ENCODE measurements at places on chromosomes 12 and 14.

GRCh38 chr14:63562405-63562804 lies 19.2 kb upstream of the PPP2R5E start:
- no peak for DNase-seq

DNA sequence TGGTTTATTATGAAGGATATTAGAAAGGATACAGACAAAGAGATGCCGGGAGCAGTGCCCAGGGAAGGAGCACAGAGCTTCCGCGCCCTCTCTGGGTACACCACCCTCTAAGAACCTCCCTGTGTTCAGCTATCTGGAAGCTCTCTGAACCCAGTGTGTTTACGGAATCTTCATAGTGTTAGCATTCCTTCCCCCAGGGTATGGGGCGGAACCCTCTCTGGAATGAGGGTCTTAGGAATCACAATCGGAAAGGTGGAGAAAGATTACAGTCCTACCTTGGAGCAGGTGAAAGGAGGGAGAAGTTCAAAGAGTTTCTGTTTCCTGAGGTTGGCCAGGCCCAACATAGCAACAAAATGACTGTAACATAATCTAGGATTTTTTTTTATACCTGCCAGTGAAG lies 6.8 kb upstream of the NUDT4 start:
- no peak for DNase-seq

DNA sequence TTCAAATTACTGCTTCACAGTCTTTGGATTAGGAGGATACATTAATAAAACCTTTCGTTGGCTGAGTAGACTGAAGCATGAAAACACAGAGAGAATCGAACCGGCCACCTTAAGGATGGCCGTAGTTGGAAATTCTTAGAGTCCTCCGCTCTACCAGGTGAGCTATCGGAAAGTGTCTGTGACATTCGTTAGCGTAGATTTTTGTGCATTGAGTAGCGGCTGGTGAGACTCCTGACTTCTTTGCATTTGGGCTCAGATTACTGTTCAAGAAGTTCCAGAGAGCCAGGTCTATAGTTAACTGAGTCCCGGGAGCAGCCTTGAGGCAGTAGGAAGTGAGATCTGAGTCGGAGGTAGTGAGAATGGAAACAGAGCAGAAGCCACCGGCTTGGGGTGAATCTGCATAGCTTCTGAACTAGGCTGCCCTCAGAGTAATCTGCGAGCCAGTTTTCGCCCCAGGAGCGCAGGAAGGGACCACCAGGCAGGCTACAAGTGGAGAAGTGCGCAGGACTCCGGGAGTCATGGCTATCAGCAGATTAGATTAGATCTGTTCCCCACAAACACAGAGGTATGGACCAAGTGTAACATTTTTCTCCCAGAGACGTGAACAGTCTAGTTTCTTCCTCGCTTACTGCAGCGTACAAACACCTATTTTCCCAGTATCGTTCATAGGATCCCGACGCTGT lies 11.0 kb downstream of the OR6S1 start:
- no peak for DNase-seq

DNA sequence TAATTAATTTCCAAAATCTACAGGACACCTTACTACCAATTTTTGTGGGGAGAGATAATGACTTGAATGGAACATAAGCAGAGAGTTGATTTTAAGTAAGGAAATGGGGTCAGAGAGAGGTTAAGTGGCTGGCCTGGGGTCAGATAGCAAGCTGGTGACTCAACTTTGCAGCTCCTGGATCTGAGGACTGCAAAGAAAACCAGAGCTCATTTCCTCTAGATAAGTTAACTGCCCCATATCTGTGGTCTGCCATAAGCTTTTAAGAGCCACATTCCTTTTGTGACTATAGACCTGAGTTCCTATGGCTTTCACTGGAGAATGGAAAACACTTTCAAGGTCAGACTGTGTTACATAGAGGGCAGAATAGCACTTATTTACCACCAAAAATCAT lies 201.2 kb upstream of the PRICKLE1 start:
- no peak for DNase-seq

DNA sequence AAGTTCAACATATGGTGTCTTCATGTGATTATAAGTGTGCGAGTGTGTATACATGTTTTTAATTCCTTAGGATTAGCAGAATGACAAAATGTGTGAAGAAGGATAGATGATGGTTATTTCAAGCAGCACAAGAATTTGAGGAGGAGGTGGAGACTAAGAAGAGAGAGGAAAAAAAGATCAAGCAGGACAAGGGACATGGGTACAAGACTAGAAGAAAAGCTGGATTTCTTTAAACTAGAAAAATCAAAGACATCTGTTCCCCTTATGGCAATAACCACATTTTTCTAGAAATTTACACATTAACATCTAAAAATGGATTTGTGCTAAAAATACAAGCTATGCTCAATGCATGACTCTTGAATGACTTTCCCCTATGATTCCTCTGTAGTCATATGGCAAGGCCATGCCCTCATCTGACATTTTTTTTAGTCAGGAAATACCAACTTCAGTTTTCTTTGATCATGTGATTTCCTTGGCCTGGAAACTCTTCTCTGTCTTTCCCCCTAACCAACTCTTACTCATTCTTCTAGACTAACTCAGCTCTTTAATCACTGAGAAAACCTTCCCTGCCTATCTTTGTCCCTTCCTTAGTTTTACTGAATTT lies 435.8 kb downstream of the NRXN3 start:
- no peak for DNase-seq

- no peak for DNase-seq
These were observed 139.4 kb downstream of the TBX5 start for GRCh38 chr12:114266536-114266935.

- DNase-seq = no peak
These were observed 111.9 kb upstream of the KRAS start for GRCh38 chr12:25362646-25363045.

DNA sequence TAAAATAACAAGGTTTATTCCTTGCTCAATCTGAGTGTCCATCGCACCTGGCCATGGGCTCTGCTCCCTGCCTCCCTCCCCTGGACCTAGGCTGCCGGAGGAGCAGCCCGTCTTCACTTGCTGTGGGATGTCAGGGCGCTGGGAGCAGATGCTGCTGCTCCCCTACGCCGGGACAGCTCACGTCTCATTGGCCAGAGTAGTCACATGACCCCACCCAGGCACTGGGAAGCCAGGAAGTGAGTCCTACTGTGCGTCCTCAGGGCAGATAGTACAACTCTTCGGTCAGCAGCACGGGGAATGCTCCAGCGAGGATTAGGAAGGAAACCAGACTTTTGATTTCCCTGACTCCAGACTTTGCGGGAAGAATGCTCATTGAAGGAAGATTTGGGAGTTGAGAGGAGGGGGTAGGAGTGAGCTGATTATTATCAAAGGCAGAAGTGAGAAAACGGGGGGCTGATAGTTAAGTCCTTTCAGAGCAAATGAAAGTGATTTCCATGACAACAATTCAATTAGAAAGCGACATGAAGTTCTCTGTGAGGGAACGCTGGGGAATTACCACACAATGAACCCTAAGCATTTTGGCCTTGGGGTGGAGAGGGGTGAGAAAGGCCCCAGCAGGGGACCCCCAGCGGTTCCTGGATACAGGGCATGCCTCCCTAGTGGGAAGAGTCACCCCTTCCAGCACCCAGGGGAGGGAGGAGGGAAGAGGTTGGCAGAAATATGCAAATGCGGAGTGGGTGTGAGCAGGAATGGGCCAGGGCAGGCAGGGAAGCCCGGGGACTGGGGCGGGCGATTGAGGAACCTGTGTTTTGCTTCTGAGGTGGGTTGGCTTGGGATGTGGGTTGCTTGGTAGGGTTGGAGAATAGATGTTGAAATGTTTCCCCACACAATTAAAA lies 215.5 kb downstream of the AACS start:
- DNase-seq = no peak

GRCh38 chr14:24465368-24465767 lies 22.8 kb upstream of the SDR39U1 start:
- DNase-seq = no peak

GRCh38 chr12:75704208-75704607 lies 192.8 kb upstream of the KRR1 start:
- DNase-seq = no peak

DNA sequence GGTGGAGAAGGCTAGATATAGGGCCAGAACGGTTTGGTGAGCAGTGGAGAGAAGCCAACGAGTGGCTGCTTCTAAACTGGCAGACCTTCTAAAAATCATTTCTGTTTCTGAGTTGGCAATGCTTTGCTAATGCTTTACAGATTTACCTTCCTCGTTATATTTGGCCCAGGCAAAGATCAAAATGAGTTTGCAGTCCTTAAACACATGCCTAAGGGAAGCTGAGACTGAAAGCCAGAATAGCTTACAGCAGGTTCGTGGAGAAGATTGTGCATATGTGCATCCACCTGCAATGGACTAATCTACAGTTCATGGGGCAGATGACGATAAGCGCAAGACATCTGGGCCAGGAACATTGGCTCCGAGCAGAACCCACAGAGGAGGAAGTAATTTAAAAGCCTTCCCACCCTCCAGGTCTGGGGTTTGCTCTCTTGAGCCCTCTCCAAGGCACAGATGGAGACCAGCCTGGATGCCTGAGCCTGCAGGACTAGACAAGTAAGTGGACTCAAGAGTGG lies 99.4 kb downstream of the NINJ2 start:
- DNase-seq = no peak

DNA sequence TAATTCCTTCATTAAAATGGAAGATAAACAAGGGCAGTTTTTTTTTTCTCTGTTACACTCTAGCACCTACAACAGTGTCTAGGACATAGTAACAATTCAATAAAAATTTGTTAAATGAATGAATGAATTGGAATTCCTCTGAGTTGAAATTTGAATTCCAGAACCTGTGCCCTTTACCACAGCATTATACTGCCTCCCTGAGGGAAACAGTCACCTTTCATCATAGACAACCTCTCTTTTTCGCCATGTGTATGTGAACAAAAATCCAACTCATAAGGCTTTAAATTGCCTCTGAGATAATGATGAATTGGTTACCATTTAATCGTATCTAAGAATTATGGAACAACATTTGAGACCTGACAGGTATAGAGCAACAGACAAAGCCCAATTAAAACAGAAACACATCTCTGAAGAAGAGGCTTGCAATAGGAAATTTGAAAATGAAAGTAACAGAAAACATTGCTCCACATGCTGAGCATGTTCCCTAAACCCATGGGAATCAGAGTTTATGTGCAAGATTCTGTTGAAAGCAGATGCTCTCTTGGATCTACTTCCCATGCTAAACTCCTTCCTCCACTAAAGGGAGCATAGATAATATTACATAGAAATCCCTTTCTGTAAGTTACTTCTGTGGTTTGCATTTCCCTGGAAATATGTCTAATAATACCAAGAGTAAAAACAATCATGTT lies 657.8 kb downstream of the GALC start:
- DNase-seq = no peak

DNA sequence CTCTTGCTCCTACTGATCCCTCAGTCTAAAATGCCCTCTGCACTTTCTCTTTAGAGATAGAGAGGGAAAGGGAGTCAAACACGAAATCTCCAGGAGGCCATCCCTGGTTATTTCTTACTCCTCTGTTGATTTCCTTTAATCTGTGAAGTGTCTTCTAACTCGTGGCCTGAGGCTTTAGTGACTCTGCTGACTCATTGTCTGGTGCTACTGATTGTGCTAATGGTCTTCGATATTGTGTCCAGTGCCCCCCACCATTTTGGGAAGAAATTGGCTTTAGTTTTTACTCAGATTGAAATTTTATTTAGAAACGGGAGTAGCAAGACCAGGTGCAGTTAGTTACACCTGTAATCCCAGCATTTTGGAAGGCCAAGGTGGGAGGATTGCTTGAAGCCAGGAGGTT lies 839 bp downstream of the CLEC9A start:
- DNase-seq = no peak

DNA sequence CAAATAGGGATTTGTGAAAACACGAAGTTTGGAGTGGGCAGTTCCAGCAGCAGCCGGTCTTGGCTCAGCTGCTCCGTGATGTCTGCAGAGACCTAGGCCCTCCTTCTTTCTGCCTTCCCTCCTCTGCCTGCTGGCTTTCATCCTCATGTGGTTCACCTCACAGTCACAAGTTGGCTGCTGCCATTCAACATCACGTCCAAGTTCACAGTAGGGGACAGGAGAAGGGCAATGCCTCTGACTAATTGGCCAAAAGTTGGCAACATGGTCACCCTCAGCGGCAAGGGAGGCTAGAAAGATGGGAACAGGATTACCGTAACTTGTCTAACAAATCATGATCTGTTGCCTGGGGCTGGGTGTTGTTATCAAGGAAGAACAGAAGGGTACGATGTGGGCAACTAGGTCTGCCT lies 7.8 kb upstream of the CACNA2D4 start:
- DNase-seq = no peak

DNA sequence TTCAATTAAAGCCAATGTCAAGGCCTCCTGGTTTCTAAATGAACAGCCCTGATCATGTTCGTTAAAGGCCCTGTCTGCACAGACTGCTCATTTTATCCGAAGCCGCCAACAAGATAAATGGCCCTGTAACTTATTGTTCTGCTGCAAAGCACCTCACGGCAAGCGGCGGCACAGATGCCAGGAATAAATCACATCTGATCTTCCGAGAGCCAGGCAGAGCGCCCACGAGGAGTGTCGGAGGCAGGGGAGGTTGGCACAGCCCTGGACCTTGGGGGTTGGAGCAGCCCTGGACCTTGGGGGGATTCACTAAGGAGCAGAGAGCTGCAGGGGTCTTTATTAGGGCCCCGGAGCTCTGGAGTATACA lies 110.5 kb downstream of the SCARB1 start:
- no peak for DNase-seq

- no peak for DNase-seq
These were observed 197.3 kb upstream of the DDHD1 start for GRCh38 chr14:53350429-53350828.

DNA sequence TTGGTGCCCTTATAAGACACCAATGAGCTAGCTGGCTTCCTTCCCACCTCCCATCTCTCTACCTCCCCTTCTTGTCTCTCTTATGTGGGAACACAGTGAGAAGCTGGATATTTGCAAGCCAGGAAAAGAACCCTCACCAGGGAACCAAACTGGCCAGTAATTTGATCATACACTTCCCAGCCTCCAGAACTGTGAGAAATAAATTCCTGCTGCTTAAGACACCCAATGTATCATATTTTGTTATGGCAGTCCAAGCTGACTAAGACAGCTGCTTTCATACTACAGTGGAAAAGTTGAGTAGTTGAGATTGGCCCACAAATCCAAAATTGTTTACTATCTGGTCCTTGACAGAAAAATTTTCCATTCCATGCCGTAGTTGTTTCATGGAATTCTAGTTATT lies 269.0 kb downstream of the KCNH5 start:
- no peak for DNase-seq

DNA sequence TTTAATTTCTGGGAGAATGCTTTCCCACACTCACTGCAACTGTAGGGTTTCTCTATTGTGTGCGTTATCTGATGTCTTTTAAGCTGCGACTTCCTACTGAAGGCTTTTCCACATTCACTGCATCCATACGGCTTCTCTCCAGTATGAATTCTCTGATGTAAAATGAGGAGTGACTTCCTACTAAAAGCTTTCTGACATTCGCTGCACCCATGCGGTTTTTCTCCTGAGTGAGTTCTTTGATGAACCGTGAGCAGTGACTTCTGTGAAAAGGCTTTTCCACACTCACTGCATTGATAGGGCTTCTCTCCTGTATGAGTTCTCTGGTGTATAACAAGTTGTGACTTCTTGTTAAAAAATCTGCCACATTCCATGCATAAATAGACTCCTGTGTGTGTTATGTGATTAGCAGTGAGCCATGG lies 29.7 kb downstream of the ZNF605 start:
- no peak for DNase-seq

- no peak for DNase-seq
These were observed 52.7 kb downstream of the PLBD1 start for GRCh38 chr12:14514946-14515345.
